ENCODE measurements at places on chromosomes 11 and 22.

DNA sequence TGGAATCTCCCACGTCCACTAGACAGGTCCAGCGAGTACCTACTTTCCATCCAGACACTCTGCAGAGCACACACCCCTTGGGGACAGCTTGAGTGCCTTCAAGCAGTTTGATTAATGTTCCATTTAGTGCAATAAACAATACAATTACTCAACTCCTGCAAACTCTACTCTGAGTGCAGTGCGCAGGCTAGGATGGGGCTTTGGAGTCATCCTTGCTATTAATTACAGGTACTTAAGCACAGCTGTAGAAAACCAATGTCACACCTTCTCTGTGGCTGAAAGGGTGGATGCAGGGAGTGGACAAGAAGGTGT, 82.6 kb downstream of the MN1 start:
- no peak for DNase-seq

GRCh38 chr11:14242187-14242586, 116.8 kb downstream of the RRAS2 start:
- no peak for DNase-seq

DNA sequence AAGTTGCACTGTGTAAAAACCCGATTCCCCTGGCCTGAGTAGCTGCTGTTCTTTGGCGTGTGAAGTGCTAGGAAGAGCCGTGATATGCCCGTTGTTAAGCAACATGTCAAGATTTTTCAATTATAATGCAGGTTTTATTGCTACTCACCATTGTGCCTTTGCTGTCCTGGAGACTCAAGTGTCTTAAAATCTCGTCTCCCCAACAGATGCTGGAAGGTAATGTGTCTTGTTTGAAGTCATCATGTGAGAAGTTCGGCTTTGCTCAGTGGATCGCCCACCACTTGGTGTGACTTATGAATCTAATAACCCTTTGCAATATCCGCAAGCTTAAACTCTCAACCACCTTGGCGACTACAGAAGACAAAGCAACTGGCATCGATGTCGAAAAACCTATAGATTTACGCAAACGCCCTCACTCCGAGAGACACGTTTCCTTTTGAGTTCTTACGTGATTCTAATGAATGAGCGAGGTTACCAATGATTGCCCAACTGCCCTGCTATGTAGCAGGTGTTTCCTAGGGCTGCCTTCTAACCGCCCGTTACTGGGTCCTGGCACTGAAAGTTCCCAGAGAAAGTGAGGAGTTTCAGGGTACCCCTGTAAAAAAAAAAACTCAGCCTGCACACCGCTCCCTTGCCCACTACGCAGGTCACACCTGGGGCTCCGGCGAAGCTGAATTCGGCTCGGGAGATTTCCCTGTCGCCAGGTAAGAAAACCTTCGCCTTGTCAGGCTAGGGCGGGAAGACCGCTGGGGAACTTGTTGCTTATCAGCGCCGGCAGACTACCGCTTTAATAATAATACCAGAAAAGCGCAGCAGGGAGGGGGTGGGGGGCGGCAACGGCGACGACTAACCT, 21.2 kb upstream of the BDNF start:
- DNase-seq, result no peak

DNA sequence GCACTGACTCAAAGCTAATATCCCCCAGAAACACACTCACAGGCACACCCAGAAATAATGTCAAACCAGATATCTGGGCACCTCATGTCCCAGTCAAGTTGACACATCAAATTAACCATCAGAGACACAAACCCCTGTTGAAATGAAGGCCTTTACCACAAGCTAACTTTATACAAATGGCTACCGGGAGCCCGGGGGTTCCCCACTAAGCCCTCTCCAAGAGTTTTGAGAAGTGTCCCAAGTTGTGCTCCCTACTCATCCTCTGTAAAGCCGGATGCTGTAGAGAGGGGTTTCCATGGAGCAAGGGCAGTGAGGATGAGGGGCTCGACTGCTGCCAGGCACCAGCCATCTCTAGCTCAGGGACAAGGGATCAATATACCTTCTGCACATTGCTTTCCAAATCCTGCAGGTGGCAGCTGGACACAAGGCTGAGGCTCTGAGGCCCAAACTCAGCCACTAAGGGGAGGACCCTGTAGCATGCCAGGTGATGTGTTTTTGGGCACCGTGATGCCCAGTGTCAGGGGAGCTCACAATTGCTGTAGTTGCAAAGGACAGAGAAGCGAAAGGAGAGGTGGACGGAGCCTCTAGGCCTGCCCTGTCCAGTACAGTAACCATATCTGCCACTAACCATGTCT, 145.7 kb downstream of the TTC17 start:
- peak; percentile 35 for DNase-seq

DNA sequence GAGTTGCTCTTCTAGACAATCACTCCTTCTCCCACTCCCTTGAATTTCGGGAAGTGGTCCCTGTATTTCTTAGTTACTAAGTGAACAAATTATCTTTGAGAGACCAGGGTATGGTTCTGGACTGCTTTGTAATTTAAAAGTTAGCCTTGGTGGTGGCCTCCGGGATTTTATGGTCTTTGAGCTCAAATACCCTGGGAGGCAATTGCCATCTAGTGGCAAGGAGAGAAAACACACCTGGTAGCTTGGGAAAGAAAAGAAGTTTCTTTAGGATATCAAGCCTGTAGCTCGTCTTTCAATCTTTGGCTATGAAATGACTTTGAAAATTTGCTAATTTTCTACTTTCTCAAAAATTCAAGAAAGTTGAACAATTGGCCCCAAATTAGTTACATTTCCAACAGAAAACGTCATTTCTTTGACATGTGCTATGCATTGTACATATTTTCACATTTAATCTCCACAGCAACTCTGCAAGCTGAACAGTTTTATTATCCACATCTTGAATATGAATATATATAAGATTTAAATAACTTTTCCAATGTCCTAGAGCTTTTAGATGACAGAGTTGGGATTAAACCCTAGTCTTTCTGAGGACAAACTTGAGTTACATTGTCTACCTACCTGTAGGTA, 39.1 kb downstream of the MMP27 start:
- peak; percentile 52 for DNase-seq

- DNase-seq, result peak; percentile 53
These were observed 89.8 kb downstream of the RPS6KA4 start for GRCh38 chr11:64448599-64449380.

- DNase-seq, result peak; percentile 16
These were observed 920 bp downstream of the TMEM218 start for GRCh38 chr11:125110506-125110905.

DNA sequence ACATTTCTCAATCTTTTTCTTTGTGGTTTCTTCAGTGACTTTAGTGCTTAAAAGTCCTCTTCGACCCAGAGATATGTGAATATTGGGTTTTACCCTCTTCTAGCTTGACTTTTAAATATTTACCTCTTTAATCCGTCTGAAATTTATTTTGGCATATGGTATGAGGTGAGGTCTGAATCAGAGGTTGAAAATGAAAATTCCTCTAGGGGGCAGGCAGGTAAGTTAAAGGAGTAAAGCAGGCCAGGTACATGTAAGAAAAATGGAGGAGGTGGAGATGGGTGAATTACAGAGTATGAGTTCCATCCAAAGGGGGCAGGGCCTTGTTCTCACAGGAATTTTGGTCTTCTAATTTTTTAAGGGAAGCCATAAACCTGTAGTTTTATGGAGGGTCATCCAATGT, 263.8 kb upstream of the NARS2 start:
- DNase-seq, result no peak

GRCh38 chr22:18067121-18067520, 10.7 kb upstream of the PEX26 start:
- no peak for DNase-seq

- no peak for DNase-seq
These were observed 13.2 kb downstream of the OR10AG1 start for GRCh38 chr11:55956521-55956920.

GRCh38 chr11:126339863-126340434, 15.5 kb upstream of the ST3GAL4 start:
- peak; percentile 77 for DNase-seq

GRCh38 chr22:25950111-25950510, 208.1 kb downstream of the MYO18B start:
- DNase-seq, result no peak

- no peak for DNase-seq
These were observed 117.8 kb downstream of the OPCML start for GRCh38 chr11:133414506-133414905.

DNA sequence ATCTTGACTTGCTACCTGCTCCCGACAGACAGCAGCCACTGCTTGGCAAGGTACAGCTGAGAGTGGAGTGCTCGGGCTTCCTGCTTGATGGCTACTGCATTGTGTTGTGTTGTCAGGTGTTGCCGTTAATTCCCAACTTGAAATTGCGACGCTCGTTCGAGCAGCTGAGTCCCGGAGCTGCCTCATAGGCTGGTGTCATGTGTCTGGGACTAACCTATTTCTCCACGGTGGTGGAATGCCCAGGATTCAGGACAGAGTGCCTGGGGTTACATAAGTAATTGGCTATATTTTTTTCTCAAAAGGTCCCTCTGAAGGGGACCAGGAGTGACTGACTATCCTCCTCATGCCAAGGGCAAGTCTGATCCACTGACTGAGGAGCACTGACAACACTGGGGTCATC, 18.5 kb downstream of the COMMD9 start:
- no peak for DNase-seq

DNA sequence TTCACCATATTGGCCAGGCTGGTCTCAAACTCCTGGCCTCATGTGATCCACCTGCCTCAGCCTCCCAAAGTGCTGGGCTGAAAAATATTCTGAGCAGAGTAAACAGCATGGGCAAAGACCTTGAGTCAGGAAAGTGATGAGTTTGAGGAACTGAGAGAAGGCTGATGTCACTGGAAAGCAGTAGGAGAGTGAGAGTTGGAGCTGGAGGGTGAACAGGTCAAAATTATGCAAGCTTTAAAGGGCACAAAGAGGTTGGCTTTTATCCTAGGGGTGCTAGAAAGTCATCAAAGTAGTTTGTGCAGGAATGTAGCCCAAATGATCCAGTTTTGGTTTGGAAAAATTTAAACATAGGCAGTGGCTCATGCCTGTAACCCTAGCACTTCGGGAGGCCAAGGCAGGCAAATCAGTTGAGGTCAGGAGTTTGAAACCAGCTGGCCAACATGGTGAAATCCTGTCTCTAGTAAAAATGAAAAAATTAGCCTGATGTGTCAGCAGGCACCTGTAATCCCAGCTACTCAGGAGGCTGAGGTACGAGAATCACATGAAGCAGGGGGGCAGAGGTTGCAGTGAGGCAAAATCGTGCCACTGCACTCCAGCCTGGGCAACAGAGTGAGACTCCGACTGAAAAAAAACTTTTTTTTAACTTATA, 44.7 kb upstream of the CXCR5 start:
- DNase-seq, result no peak

DNA sequence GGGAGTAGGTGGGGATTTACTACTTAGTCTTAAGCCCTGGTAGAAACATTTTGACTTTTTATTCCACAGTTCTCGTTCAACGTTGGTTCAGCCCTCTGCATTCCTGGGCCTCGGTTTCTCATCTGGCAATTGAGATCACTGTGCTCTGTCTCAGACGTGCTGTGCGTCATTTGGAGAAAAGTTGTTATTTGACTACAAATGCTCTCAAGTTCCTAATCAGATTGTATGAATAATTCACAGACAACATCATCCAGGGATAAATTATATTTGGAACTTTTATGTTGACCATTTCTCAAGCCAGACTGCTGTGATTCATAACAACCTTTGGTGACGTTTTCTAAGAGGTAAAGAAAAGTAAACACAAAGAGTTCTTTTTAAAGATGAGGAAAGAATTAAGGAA, 69.2 kb downstream of the BLID start:
- DNase-seq, result peak; percentile 78

GRCh38 chr11:102676084-102676483, 29.5 kb downstream of the MMP27 start:
- DNase-seq, result no peak

DNA sequence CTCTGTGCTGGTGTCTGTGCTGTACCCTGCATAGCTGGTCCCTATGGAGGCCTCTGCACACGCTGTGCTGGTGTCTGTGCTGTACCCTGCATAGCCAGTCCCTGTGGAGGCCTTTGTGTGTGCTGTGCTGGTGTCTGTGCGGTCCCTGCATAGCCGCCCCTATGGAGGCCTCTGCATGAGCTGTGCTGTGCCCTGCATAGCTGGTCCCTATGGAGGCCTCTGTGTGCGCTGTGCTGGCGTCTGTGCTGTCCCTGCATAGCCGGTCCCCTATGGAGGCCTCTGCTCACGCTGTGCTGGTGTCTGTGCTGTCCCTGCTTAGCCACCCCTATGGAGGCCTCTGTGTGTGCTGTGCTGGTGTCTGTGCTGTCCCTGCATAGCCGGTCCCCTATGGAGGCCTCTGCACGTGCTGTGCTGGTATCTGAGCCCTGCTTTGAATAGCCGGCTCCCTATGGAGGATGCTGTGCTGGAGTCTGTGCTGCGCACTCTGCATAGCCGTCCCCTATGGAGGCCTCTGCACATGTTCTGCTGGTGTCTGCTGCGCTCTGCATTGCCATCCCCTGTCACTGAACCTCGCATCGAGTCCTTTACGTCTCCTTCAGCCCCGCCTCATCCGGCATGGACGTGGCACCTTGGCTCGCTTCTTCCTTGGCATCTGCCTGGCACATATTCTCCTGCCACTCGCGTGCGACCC, 6.2 kb downstream of the NADSYN1 start:
- no peak for DNase-seq

GRCh38 chr11:10497371-10498021, 42.4 kb downstream of the AMPD3 start:
- DNase-seq, result no peak

DNA sequence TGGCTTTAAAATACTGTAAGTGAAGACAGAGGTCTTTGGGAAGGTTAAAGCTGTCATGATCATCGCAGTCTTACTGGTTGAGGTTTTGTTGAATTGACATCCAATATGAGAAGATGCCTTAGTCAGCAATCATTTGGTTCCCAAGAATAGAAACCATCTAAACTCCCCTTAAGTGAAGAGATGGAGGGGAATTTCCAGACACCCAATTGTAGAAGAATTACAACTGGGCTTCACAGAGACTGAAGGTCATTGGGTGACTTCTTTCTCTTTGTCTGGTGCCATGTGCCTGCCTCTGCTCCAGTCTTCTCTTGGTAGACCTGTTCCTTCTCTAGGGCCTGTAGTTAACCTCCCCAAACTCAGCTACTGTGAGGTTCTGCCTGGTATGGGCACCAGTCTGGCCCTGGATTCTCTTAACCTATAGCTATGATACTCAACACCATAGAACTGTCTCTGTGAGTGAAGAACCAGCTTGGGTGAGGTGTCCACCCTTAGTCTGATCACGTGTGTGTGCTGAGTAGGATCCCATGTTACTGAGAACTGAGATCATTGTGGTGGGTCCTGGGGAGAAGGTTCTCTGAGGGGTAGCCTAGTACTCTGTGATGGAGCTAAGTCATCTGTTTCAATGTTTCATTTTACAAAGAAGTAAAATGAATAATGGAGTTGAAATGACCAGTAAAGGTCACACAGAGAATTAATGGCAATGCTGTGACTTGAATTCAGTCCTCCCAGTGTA, 182.5 kb downstream of the CSNK2A3 start:
- no peak for DNase-seq

GRCh38 chr11:131618201-131618600, 247.8 kb downstream of the NTM start:
- peak; percentile 21 for DNase-seq

- peak; percentile 12 for DNase-seq
These were observed 577 bp downstream of the MRPL17 start for GRCh38 chr11:6682591-6682935.

GRCh38 chr22:44276706-44277356, 35.9 kb downstream of the SHISAL1 start:
- no peak for DNase-seq

GRCh38 chr11:16337421-16338213, 18.7 kb downstream of the SOX6 start:
- no peak for DNase-seq
